ENCODE measurements at places on chromosomes 2 and 18.

DNA sequence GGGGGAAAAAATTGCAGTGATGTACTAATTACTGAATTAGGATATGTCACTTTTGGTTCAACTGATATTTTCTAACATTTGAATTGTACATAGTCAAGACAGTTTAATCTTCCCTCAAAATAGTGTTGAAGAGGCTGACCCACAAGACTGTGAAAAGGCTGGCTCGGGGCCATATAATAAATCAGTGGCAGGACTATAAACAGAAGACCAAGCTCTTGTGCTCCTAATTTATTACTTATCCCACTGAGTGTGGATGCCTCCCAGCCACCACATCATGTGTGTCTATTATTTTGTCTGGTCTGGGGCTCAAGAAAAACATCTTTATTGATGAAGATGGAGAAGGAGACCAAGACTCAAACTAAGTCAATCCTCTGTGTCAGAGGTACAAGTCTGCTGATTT is 64.4 kb downstream of the PLEKHM3 start:
- no peak for DNase-seq

GRCh38 chr18:45783097-45784075 is 42.1 kb upstream of the SIGLEC15 start:
- DNase-seq: no peak

GRCh38 chr2:11019614-11020013 is 107.9 kb downstream of the KCNF1 start:
- DNase-seq: no peak

GRCh38 chr18:59691996-59692395 is 5.2 kb downstream of the CCBE1 start:
- no peak for DNase-seq

- DNase-seq: peak; percentile 20
Observed at GRCh38 chr2:119808516-119809147, 48.9 kb downstream of the PTPN4 start.

DNA sequence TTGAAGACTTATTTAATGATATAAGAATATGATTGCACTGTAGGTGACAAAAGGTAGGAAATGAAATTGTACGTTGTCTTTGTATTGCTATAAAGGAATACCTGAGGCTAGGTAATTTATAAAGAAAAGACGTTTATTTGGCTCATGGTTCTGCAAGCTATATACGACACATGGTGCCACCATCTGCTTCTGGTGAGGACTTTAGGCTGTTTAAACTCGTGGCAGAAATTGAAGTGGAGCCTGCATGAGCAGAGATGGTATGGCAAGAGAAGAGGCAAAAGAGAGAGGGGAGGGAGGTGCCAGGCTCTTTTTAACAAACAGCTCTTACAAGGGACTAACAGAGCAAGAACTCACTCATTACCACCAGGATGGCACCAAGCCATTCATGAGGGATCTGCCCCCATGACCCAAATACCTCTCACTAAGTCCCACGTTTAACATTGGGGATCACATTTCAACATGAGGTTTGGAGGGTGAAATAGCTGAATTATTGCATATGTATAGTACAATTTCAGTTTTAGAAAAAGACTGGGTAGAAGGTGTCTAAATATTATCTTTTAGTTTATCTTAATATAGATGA is 86.8 kb downstream of the GULP1 start:
- no peak for DNase-seq

GRCh38 chr2:144012304-144012703 is 507.6 kb downstream of the ZEB2 start:
- DNase-seq: no peak

GRCh38 chr2:166384774-166385173 is 9.0 kb upstream of the SCN9A start:
- no peak for DNase-seq

- no peak for DNase-seq
Observed at GRCh38 chr2:113206251-113206650, 32.5 kb downstream of the PSD4 start.

DNA sequence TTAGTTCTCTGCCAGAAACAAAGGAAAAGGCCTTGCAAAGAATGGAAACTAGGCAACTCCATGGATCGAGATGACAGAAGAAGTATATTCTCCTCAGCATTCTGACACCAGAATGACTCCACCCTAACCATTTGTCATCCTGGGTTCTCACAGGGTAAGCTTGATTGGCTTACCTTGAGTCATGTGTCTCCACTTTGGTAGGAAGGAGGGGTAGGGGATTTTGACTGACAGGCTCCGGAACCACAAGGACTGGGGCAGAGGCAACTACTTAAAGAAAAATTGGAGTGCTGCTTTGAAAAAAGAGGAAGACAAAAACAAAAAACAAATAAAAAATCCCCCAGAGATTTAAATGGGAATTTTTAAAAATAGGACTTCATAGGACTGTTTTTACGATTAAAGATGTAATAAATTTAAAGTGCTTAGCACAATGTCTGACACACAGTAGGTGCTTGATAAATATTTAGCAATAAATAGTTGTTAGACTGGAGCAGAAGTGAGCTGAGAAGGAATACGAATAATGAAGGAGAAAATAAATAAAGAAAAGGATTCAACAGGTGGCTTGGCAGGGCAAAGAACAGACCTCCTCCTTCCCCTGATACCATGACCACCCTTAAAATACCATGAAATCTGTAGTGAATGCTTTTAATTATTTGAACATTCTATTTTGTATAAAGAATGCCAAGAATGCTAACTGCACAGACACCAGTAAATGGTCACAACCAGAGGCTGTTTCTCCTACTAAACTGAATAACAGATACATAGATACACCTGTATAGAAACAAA is 230.2 kb downstream of the CDCA7 start:
- no peak for DNase-seq

DNA sequence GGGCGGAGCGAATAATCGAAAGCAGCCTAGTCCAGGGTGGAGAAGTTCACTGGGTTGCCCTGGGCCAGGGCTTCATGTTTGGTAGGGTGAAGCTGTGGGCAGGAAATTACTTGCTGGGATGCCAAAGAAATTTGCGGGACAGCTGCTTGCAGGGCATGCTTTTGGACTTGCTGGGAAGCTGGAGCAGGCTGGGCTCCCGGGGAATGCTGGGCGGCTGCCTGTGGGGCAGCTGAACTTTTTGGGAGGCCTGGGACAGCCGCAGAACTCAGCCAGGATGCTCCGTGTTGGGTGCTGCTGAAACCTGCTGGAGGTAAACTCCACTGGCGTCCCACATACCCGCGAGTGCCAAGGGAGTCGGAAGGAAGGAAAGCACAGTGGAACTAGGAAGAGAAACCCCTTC is 31.9 kb downstream of the ASB1 start:
- no peak for DNase-seq

GRCh38 chr2:7289697-7290096 is 372.5 kb downstream of the RNF144A start:
- DNase-seq: no peak

DNA sequence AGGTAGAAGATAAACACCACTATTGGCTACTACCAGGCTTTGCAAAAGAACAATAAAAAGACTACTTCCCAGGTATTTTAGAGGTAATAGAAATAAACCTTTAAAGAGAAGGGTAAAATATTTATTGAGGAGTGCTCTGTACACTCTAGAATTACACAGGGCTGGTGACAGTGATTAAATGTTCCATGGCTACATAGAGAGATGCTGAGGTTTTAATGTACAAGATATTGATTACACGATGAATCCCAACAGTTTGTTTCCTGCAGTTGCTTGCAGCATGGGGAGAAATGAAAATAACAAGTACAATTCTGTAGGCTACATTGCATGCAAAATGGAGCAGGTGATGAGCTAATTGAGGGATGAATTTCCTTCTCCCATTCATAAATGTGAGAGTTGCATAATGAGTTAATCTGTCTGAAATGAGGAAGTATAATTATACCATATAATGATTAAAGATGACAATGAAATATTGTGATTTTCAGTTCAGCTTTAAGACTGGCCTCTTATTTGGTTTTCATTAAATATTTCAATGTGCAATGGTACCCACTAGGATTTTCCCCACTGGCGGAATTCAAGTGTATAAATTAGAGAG is 266.1 kb downstream of the SOCS6 start:
- DNase-seq: no peak

- DNase-seq: no peak
Observed at GRCh38 chr2:2331881-2332280, 806 bp upstream of the MYT1L start.

DNA sequence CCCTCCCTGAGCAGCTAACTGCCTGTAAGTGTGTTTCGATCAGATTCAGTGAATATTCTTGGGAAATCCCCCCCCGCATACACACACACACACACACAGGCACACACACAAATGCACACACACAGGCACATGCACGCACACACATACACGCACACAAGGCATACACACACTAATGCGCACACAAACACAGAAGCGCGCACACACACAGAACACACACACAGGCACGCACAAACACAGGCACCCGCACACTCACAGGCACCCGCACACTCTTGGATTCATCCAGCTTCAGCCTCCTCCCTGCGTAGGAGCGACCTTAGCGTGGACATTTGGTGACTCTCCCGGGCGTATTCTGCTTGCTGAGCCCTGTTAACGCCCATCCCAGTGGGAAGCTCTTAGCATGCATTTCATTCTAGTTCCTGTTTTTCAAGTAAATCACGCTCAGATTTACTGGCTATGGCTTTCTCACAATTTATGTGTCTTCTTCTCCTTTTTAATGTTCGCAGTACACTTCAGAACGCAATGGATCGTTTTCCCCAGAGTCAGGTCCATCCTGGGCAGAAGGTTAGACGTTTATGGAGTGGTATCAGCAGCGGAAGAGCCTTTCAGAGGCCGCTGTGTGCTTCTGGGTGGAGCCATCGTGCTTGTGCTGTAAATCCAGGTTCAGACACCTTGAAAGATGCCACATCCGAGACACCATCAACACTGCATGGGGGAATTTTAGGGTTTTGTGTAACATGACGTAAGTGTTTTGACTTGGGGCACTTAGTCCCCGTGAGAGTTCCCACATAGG is 656.6 kb downstream of the GALR1 start:
- no peak for DNase-seq

DNA sequence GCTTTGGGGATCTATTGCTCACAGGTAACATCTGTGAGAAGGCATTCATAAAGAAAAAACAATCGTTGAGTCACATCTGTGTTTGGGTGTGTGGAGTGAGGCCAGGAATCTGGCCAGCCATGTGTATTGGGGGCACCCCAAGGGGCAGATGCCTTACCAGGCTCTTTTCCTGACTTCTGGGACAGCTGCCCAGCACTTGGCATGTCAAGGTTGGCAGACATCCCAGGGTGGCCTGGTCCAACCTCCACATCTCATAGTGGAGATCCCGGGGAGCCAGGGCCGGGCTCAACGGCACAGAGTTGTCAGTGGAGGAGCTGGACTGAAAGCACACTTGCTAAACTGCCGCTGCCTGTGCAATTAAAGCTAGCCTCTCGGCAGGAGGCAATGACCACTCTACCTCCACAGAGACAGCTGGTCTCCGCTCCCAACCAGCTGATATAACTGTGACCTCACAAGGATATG is 75.3 kb upstream of the MGAT4A start:
- DNase-seq: no peak

GRCh38 chr2:129483366-129483765 is 496.1 kb upstream of the RAB6C start:
- no peak for DNase-seq

DNA sequence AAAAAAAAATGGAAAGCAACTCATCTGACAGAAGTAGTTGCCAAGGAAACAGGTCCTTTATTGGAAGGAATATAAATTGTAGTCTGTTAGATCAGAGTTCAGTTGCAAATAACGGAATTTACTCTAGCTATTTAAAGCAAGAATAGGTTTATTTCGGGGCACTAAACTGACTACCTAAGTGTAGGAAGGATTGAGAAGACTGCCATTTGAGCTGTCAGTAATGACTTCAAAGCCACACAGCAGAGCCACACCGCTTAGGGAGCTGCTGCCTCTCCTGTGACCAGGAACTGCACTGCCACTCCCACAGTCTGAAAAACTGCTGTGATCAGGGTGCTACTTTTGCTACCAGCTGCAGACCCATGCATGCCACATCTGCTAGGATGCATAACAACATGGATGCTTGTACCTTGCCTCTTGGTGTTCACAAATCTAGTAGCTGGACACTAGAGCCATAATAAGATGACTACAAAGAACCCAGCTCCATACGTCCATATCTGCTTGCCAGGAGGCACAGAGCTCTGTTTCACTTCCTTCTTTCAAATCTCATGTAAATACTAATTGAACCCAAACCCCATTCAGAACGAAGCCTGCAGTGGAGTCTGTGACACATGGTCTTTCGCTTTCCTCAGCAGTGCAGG is 2.2 kb downstream of the DSG2 start:
- DNase-seq: no peak

DNA sequence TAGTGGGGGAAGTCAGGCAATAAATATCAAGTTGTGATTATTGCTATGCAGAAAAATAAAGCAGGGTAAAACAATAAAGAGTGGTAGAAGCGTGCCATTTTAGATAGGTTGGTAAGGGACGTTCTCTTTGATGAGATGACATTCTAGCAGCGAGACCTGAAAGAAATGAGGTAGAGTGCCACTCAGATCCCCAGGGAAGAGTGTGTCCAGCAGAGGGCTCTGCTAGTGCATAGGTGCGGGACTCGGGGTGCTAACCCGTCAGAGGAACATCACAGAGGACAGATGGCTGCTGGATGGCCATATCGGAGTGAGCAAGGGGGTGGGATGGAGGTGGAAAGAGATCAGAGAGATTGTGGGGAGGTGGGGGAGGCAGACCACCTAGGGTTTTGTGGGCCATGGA is 16.3 kb upstream of the GTF2A1L start:
- peak; percentile 32 for DNase-seq

DNA sequence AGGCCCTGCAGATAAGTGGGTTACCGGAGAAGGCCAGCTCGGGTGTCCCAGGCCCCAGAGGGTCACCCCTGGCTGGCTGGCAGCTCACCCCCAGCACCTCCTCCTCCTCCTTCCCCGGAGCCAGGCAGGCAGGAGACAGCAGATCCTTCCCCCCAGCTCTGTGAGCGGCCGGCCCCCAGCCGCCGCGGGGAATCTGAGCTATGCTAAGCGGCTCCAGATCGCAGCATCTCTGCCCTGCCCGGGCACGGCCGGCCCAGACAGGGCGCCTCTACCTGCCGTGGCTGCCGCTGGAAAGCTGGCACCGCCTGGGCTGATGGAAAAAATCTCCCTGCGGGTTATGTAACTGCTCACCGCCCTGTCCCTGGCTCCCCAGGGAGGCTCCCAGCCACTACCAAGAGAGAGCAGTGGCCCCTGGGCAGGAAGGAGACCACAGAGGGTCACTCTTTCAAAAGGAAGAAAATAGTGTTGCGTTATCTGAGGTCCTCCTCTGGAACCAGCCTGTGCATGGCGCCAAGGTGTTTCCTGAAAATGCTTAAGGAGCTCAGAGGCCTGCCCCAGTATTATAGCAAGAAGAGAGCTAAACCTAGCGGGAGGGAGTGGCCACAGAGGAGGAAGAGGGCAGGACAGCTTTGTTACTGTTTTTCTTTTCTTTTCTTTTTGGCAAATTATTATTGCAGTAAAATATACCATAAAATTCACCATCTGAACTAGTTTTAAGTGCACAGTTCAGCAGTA is 179.0 kb downstream of the SMAD7 start:
- no peak for DNase-seq

DNA sequence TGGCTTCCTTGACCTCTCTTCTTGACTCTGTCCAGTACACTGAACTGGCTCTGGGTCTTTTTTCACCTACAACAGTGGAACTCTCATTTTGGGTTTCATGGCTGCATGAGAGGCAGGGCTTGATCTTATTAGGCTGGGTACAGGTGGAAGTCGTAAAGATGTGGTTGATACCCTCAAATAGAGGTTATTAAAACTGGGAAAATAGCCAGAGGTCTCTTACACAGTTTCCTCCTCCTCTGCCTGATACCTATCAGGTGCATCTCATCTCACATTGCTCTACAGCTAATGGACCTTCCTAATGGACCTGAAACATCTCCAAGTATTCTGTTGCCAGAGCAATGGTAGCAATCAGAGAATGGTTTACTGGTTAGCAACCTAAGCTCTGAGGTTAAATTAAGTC is 231.8 kb downstream of the ETAA1 start:
- no peak for DNase-seq

GRCh38 chr2:240570531-240571313 is 2.4 kb downstream of the RNPEPL1 start:
- no peak for DNase-seq

All from NCI-H460 (cell line).